ENCODE measurements at places on chromosomes 3 and 15.

DNA sequence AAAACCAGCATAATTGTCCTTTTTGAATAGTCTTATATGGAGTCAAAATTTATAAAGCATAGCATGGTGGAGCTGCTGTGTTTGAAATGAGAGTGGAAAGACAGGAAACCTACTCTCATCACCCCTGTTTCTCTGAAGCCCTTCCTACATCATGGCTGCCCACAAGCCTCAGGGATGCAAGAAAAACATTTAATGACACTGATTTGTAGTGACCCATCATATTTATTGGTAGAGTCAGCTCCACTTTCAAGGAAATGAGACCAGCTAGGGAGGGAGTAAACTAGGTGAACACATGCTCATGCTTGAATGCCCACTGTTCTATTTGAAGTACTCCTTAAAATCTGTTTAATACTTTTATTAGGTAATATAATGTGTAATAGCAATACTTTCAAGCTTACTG lies 494.3 kb upstream of the KCNMB2 start:
- DNase-seq, result no peak

- DNase-seq, result no peak
These were observed 3.9 kb downstream of the MAPKAPK3 start for GRCh38 chr3:50620820-50621219.

DNA sequence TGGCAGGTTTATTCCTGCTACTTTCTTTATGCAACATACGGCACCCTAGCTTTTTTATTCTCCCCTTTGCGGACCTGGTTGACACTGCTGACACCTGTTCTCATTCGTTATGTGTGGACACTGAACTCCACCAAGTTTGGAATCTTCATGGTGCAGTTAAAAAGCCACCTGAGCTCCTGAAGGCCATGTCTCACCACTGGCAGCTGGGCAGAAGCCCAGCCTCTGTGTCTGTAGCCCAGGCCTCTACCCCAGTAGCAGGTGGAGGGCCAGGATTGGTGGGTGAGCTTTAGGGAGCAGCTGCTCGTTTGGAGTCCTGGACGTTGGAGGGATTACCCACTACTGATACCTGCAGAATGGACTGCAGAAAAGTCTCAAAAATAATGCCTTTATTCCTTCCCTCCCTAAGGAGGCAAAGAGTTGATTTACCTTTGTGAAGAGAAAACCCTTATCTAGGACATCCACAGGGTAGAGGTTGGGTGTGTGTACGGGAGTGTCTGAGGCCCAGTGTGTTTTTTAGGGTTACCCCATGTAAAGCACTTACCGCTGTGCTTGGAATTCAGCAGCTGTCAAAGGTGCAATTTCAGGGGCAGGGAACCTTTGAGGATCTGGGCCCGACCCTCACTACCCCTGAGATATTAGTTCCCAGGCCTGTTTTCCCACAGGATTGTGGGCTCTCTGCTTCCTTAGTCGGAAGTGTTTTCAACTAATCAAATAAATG lies 637 bp upstream of the CCNDBP1 start:
- DNase-seq, result no peak

GRCh38 chr3:41985018-41985417 lies 23.1 kb upstream of the ULK4 start:
- no peak for DNase-seq

- no peak for DNase-seq
These were observed 234.1 kb upstream of the FEZF2 start for GRCh38 chr3:62607287-62608029.

GRCh38 chr15:80036071-80036470 lies 23.4 kb upstream of the ZFAND6 start:
- DNase-seq, result no peak

DNA sequence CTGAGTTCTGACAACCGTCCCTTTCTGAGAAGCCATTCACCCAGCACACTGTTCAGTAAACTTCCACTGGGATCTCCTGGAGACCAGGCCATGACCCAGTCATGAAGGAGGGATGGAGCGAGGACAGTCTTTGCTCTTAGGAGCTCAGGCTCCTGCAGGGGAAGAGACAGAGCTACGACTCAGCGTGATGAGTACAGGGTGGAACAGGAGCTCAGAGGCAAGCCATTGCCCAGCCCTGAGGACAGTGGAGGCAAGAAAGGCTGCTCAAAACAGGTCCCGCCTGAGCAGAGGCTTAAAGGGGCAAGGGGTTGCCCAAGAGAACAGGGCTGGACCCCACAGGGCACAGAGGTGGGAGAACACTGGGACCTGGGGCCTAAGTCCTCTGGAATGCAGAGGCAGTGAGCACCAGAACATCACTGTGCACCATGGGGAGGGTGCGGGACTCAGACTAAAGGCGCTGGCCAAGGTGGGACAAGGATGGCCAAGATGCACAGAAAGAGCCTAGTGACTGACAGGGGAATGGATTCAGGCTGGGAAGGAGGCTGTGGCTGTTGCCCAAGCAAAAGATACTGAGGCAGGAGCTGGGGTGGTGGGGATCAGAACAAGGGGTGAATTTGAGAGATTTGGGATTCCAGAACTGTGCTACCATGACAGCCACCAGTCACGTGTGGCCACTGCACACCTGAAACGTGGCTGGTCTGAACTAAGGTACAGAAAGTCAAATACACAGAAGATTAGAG lies 25.8 kb downstream of the TMEM43 start:
- DNase-seq, result peak; percentile 8

- DNase-seq, result no peak
These were observed 742.0 kb upstream of the CFAP20DC start for GRCh38 chr3:59791774-59792308.

- no peak for DNase-seq
These were observed 71.6 kb upstream of the CMTM7 start for GRCh38 chr3:32320080-32320479.

DNA sequence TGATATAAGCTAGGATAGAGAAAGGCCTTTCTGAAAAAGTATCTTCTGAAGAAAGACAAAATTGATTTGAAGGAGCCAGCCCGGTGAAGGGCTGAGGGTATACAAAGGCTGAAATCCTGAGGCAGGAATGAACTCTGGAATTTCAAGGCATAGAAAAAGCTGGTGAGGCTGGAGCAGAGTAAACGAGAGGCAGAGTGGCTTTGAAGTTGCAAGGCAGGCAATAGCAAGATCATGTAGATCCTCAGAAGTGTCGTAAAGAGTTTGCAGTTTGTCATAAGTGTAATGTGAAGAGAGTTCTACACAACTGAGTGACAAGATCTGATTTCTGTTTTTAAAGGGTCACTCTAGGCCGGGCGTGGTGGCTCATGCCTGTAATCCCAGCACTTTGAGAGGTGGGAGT lies 69.0 kb downstream of the HMG20A start:
- DNase-seq, result no peak

DNA sequence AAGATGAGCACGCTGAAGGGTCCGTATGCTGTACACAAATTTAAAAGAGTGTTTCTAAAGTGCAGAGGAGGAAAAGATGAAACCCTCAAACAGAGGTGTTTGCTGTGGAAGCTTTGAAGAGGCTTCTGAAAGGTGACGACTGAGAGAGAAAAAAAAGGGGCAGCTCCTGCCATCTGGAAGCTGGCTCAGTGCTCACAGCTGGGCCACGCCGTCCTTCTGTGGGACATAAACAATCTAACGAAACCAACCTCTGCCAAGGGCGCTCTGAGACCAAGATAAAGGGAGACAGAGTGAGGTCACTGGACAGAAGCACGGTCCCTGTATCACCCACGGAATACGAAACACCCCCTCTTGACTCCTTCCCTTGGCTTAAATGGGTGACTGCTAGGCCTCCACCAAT lies 96.3 kb upstream of the SLC6A6 start:
- DNase-seq, result no peak

DNA sequence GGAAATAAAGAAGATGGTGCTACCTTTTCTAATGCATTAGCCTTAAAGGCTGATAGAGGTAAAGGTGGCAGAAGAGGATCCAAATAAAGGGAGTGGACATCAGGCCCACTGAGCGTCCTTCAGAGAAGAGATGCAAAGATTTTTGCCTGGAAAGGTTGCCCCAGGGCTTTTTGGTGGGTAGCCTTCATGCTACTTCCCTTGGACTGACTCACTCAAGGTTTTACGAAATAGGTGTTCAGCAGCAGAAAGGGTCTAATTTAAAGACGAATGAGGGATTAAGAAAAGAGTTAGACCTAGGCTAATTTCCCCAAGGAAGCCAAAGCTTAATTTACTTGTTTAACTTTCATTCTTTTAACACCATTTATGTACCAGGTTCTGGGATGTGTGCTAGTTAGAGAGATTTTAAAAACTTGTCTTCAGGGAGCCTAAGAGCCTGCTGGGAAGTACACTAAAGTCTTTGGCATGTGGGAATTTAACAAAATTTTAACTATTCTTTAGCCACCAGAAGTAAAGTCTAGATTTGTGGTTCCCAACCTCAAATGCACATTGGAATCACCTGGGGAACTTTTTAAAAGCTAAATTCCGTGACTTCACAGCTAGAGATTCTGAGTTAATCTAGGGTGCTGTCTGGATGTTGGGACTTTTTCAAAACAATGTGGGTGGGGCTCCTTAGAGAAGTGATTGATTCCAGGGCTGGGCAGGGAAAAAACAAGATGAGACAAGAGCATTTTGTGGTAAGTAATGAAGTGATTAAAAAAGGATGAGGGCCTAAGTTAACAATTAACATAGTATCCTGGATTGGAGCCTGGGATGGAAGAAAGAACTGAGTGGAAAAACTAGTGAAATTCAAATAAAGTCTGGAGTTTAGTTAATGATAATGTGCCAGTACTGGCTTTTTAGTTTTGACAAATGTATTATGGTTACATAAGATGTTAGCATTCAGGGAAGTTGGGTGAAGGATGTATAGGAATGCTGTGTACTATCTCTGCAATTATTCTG lies 3.4 kb downstream of the IL20RB start:
- DNase-seq, result no peak

- DNase-seq, result peak; percentile 28
These were observed 64.0 kb downstream of the USP13 start for GRCh38 chr3:179716811-179717210.

GRCh38 chr3:195999896-196000295 lies 82.0 kb downstream of the TFRC start:
- no peak for DNase-seq

DNA sequence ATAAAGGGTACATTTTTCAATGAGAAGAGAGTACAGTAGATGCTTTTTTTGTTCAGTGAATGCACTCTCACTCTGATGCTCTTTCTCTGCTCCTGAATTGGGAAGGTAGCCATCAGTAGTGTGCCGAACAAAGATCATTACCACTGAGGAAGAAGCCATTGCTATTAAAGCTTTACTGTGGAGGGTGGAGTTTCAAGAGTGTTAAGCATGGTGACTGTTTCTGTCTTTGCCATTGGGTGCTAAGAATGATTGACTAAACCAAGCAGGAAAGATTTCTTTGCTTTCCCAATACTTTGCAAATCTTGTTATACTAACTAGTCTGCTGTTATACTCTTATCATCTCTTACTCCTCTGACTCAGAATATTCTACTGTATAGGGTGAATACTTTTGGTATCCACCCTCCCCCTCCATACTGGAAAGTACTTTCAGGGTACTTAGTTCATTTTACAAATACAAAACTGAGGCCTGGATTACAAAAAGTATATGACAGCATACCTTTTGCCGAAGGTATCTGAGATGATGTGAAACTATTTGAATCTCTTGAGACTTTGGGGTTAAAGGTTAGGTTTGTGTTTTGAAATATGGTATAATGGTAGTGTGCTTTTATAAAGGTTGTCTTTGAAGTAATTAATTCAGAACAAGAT lies 1.7 kb downstream of the RAB11A start:
- DNase-seq, result no peak

DNA sequence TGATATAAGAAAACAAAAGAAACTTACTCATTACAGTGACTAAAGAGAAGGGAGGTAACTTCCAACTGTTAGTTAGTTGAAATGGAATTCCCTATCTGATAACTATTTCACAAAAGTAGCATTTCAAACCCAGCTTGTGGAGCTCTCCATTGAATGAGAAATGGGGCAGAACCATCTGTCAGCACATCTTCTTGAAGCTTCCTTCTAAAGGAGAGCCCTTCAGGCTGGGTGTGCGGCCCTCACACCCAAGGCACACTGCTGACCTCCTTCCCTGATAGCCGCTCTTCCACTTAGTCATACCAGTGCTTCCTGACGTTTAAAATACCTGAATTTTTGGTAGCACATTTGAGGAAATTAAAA lies 28.1 kb upstream of the VEPH1 start:
- no peak for DNase-seq
